CD4-positive, alpha-beta T cell treated with Interleukin-4 for 1 hour (primary cell): ENCODE measurements at places on chromosomes 5 and 9.
A peak's percentile ranks its signal among the peaks of the same experiment; 100 is the strongest.

GRCh38 chr5:135066781-135067180, 32.8 kb upstream of the PITX1 start:
- no peak for DNase-seq

GRCh38 chr5:79225026-79225425, 10.9 kb upstream of the JMY start:
- DNase-seq: no peak

- DNase-seq: no peak
Observed at GRCh38 chr9:137017791-137018497, 10.1 kb downstream of the ABCA2 start.

DNA sequence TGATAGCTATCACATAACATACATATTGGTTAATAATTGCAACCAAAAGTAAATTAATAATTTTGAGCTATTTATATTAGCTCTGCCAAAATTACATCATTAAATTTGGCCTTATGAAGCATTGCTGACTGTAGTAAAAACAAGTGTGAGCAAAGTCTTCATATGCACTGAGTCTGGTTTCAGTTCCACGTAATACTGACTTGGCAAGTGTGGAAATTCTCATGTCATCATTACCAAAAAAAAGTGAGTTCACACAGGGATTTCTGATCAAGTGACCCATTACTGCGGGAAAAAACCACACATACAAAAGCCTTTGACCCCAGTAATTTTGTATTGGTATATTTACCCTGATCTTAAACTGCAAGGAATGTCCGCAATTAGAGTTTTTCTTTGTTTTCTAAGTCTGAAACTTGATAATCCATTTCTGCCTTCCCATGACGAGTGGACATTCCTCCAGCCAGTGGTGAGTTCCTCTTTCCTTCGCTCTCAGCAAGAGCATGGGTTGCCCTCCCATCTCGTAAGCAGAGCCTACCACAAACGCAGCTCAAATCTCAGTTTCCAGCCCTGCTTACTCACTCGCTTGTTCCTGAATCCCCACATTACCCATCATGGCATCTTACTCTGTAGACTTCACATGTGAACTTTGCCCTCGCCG, 220.2 kb upstream of the DMRT1 start:
- peak; percentile 47 for DNase-seq

DNA sequence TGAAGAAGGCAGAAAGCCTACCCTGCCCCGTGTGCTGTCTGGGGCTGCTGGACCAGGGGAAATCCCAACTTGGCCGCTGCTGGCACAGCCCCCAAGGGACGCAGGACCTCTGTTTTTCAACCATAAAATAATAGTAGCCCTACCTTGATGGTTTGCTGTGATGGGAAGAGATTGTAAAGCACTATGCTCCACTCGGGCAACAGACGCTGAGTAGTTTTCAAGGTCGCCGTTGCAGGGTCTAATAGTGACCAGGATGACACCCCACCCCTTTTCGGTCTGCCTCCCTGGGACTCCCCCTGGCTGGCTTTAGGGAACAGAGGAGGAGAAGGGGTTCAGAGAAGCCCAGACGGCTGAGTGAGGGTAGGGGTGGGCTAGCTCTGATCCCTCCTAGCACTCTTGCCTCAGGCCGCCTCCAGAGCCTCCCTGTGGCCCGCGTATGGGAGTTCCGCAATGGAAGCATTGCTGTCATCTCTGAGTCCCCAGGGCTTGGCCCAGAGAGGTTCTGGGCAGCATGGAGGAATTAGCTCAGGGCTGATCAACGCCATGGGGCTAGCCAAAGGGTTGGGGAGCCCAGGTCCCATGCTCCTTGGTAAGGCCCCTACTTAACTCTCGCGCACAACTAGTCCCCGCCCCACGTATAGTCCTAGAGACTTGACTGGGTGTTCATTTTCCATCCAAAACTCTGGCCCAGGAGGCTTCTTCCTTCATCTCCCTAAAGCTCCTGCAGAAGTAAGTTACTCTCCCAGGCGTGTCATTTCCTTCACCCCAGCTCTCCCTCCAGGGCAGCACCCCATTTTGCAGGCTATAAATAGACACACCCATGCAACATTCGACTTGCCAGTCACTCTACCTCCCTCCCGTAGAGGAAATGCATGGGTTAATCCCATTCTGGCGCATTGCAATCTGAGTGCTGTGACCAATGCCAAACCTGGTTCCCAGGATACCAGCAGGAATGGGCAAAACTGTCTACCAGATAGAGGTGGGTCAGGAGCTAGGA, 1.1 kb upstream of the IRF1 start:
- DNase-seq: peak; percentile 52

DNA sequence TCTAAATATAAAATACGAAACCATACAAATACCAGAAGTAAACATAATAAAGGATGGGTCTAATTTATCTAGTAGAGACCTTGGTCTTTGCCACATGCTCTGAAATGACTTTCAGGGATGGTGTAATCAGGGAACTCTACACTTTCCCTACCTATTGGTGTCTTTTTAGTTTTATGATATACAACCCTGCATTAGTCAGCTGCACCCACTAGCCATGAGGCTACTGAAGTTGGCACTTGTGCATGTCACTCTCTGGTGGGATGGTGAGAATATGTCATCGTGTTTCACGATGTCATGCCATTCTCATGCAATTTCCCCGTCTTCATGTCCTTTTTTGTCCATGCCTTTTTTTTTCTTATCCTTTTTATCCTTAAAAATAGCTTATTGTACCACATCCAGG, 234.9 kb upstream of the ACTBL2 start:
- DNase-seq: no peak

DNA sequence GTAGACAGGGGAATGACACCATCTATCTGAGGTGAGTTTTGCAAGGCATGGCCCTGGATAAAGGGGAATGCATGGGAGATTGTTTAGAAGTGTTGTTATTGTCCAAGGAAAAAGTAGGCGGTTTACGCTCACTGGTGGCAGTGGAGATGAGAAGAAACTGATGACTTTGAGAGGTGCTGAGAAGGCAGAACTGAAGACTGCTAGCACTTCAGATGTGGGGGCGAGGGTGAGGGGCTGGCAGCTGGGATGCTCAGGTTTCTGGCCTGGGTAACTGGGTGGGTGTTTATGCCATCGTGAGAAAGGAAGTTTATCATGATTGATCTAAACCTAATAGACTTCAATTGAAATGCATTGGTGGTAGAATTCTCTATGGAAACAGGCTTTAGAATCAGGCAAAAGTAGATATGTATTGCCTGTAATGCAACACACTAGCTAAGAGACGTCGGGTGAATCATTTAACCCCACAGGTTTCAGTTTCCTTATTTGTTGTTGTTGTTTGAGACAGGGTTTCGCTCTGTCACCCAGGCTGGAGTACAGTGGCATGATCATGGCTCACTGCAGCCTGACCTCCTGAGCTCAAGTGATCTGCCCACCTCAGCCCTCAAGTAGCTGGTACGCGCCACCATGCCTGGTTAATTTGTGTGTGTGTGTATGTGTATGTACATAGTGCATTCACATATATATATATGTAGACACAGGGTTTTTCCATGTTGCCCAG, 123.5 kb downstream of the SLC24A2 start:
- DNase-seq: no peak
